ENCODE measurements at places on chromosomes 2 and 18. TPM values are rescaled to one million over a fixed set of nuclear protein-coding genes. Genes with fewer than 3 reads are reported as not detected.
A peak's percentile ranks its signal among the peaks of the same experiment; 100 is the strongest.

DNA sequence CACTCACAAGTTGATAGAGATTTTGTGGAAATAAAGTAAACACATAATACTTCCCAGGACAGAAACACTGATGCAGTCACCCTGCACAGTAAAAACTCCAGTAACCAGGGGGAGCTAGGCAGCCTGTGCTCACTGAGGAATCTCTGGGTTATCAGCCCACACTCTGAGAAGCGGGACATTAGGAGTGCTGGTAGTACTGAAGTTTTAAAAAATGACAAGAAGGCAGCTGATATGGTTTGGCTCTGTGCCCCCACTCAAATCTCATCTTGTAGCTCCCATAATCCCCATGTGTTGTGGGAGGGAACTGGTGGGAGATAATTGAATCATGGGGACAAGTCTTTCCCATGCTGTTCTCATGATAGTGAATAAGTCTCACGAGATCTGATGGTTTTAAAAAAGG, 31.4 kb downstream of the KCTD1 start:
- H3K27ac ChIP-seq: peak overlapping the region; percentile 85
- DNase-seq: no peak
- no peak overlapping the region for H3K4me3 ChIP-seq
- peaks cover 40% of the 10 kb centered on the region for H3K4me1 ChIP-seq
- no peaks in the 10 kb centered on the region for H3K27me3 ChIP-seq

DNA sequence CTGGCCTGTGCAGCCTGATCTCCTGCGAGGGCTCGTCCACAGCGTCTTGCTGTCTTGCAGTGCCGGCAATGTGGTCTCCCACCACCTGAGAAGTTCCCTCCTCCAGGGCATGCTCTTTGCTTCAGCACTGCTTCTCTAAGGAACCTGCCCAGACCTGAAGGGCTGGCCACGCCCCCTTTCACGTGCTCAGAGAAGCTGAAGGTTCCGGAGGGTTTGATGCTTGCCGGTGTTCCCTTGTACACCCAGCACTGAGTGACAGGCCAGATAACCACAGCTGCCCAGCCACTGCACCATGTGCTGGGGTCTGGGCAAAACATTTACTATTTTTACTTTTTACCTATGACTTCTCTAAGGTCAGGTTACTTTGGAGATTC, 1.7 kb upstream of the POLR2D start:
- H3K27ac ChIP-seq: peak overlapping the region; percentile 80
- H3K27me3 ChIP-seq: no peaks in the 10 kb centered on the region
- peaks cover 41% of the 10 kb centered on the region for H3K4me1 ChIP-seq
- peak overlapping the region; percentile 52 for H3K4me3 ChIP-seq

Gene HK2
- total RNA-seq: 61.6 TPM

- no peaks in the 10 kb centered on the region for H3K27me3 ChIP-seq
- H3K4me1 ChIP-seq: peaks cover 19% of the 10 kb centered on the region
- peaks cover 3% of the 10 kb centered on the region for H3K36me3 ChIP-seq
- no peak for DNase-seq
- H3K27ac ChIP-seq: no peak overlapping the region
- no peak overlapping the region for H3K4me3 ChIP-seq
These were observed 12.8 kb downstream of the SNED1 start for GRCh38 chr2:241011296-241011600.

Gene RAX
- total RNA-seq: 0.57 TPM
